Stomach (tissue), 19 donors: ENCODE measurements at places on chromosomes 7 and 10. TPM values are rescaled to one million over a fixed set of nuclear protein-coding genes. Genes with fewer than 3 reads are reported as not detected.

The MMP21 gene
- total RNA-seq = 0.45 TPM

The TSPAN13 gene
- 63.0 TPM for total RNA-seq

The PSMC2 gene
- total RNA-seq = 30.3 TPM

The CALHM2 gene
- total RNA-seq = 6.4 TPM

The SEMA3D gene
- total RNA-seq = 20.9 TPM

The EEPD1 gene
- total RNA-seq = 14.8 TPM

The SLC16A9 gene
- 5.5 TPM for total RNA-seq

The KLF14 gene
- not detected for total RNA-seq

The NFKB2 gene
- total RNA-seq = 84.0 TPM

The SSC4D gene
- 0.37 TPM for total RNA-seq

The IKZF1 gene
- total RNA-seq = 14.0 TPM

The MICALL2 gene
- total RNA-seq = 58.4 TPM

The PLXDC2 gene
- 57.2 TPM for total RNA-seq

The PARD3 gene
- total RNA-seq = 39.7 TPM

GRCh38 chr10:73991884-73992245, 6.1 kb upstream of the VCL start:
- peak; percentile 68 for DNase-seq

GRCh38 chr10:114632869-114633715, 25.0 kb downstream of the ABLIM1 start:
- DNase-seq = peak; percentile 82

- DNase-seq = no peak
Observed at GRCh38 chr7:130463553-130464434, 23.0 kb upstream of the CEP41 start.

DNA sequence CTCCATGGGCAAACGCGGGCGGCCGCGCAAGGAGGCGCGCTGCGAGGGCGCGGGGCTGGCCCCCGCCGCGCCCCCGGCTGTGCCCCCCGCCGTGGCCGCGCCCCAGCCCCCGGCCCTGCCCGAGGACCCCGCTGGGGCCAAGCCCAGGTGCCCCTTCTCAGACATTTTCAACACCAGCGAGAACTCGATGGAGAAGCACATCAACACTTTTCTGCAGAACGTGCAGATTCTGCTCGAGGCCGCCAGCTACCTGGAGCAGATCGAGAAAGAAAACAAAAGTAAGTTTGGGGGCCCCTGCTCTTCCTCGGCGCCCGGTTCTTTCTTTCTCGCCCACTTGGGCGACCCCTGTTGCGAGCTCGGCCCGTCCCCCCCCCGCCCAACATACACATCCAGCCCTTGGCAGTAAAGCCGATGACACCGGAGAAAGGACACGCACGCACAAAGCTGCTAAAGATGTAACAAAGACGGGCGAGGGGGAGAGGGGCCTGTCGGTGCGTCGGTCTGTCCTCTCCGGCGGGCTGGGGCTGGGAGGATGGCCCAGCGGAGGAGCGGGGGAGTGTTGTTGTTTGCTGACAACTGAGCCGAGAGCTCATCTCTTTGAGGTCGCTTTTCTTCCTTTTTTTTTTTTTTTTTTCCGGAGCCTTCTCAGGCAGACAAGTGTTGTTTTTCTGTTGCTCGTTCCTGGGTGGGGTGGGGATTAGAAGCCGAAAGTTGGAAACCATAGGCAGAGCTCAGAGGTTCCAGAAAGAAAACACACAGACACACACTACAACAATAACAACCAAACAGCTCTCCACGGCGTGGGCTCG, 604 bp downstream of the MXI1 start:
- peak; percentile 37 for DNase-seq

- DNase-seq = no peak
Observed at GRCh38 chr10:110419265-110419664, 78.4 kb upstream of the DUSP5 start.

GRCh38 chr10:110794808-110795207, 76.9 kb upstream of the PDCD4 start:
- DNase-seq = no peak

- DNase-seq = no peak
Observed at GRCh38 chr7:153286763-153287162, 527.2 kb downstream of the ACTR3B start.

- DNase-seq = no peak
Observed at GRCh38 chr7:136039577-136040345, 62.6 kb upstream of the MTPN start.

GRCh38 chr10:95447685-95448084, 113.5 kb downstream of the SORBS1 start:
- no peak for DNase-seq

GRCh38 chr7:142438923-142439515, 181.2 kb upstream of the PRSS58 start:
- no peak for DNase-seq

- DNase-seq = no peak
Observed at GRCh38 chr7:81768951-81769778, 682 bp downstream of the HGF start.

DNA sequence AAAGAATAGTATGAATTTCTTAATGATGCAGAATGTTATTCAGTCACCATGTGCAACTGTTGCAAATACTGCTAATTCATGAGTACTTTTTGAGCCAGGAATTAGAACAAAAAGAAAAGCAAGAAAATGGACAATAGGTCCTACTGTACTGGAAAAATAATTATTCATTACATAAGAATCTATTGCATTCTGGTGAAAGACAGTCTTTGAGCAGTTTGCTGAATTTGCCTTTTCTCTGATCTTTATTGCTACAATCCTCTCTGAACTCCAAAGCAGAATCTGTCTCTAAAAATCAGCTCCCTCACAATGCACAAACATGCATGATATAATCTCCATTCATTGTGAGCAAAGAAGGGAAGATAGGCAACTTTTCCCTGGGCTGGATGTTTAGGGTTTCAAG, 12.8 kb downstream of the IFIT2 start:
- no peak for DNase-seq

- no peak for DNase-seq
Observed at GRCh38 chr10:114664127-114664526, 6.1 kb upstream of the ABLIM1 start.

DNA sequence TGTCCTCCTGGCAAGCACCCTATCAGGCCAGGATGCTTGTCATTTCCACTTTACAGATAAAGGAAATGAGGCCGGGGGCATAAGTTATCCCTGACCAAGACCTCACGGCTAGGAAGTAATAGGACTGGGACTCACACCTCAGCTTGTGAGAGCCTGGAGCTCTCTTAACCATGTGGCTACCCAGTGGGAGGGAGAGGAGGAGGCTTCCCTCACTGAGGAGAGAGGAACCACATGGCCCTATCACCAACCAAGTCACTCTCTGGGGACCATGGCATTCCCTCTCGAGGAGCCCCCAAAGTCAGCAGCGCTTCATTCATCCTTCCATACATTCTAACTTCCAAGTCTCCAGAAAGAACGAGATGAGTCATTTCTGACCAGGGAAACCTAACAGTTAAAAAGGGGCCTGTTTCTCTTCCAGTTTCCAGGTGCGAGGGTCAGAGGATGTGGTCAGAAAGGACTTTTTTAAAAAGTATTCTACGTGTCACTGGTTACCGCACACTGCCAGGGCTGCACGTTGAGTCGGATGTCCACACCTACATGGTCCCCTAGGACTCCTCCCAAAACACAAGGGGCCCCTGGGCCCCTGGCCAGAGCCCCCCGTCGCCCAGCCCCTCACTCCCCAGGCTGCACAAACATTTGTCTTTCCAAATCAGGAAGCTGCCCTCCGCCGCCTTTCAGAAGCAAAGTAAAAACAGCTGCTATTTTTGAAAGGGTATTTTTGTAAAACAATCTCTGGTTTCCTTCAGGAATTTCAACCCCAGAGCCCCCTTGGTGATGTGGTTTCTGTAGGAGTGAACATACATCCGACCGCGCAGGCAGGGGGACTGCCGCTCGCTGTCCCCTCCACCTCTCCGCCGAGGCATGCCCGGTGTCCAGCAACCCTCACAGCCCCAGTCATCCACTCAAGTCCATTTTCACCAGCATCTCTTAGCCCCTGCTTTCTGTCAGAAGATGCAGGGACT, 128.2 kb upstream of the CHST15 start:
- peak; percentile 43 for DNase-seq

DNA sequence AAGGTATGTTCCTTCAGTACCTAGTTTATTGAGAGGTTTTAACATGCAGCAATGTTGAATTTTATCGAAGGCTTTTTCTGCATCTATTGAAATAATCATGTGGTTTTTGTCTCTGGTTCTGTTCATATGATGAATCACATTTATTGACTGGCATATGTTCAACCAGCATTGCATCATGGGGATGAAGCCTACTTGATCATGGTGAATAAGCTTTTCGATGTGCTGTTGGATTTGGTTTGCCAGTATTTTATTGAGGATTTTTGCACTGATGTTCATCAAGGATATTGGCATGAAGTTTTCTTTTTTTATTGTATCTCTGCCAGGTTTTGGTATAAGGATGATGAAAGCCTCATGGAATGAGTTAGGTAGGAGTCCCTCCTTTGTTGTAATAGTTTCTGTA, 204.0 kb upstream of the GNAI1 start:
- DNase-seq = no peak

GRCh38 chr10:128414568-128414967, 288.3 kb upstream of the MKI67 start:
- DNase-seq = no peak

GRCh38 chr10:21184984-21185383, 287.9 kb upstream of the NEBL start:
- no peak for DNase-seq

DNA sequence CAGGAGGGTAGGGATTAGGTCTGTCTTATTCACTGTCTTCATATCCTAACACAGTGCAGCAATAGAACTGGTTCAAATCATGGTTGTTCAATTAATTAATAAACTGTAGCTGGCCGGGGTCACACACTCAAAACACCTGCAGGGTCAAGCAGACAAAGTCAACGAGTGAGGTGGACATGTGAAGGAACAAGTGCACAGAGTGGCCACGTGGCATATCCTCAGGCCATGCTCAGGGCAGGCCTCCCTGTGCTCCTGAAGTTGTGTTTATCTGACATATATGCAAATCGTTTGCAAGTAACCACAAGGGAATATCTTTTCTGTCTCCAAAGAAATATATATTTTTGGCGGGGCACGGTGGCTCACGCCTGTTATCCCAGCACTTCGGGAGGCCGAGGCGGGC, 98.5 kb upstream of the ZMIZ1 start:
- no peak for DNase-seq

- DNase-seq = no peak
Observed at GRCh38 chr10:114184276-114184675, 5.1 kb downstream of the TDRD1 start.

GRCh38 chr10:30540276-30540675, 89.3 kb downstream of the LYZL2 start:
- DNase-seq = no peak

- no peak for DNase-seq
Observed at GRCh38 chr10:5557799-5558771, 33.3 kb downstream of the CALML3 start.

DNA sequence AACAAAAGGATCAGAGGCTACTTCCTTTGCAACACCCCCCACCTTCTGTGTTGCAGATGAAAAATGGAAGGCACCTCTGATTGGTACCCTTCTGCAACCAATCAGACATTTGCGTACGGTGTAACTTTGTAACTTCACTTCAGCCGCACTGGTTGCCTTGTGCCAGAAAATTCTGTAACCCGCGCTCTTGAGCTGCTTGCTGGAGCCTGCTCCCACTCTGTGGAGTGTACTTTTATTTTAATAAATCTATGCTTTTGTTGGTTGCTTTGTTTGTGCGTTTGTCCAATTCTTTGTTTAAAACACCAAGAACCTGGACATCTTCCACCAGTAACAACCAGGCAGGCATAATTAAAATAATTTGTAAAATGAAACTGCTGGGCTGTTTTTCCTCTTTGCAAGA, 31.5 kb upstream of the TAX1BP1 start:
- no peak for DNase-seq

DNA sequence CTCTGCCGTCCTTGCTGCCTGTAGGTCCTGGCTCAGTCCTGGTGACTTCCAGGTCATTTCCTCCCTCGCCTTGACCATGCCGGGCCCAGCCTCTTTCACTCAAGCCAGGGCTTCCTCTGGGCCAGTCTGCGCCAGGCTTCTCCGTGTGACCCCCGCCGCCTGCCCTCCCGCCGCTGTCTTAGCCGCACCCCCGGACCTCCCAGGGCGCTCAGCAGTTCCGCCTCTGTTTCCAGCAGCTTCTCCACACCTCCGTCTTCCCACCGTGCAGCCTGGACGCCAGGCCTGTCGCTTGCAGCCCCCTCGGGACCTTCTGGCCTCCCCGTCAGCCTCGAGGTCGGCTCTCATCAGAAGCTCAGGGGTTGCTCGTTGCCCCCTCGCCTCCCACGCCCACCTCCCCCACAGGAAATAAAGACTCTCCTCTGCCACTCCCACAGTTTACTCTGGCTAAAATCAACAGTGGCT, 123.0 kb upstream of the FZD8 start:
- DNase-seq = peak; percentile 62

- peak; percentile 77 for DNase-seq
Observed at GRCh38 chr7:5282543-5283316, at the start of gene SLC29A4. Gene SLC29A4, plus strand, starts transcription at chr7:5282943. Its CDS starts 4,874 bp downstream, at chr7:5287817.

DNA sequence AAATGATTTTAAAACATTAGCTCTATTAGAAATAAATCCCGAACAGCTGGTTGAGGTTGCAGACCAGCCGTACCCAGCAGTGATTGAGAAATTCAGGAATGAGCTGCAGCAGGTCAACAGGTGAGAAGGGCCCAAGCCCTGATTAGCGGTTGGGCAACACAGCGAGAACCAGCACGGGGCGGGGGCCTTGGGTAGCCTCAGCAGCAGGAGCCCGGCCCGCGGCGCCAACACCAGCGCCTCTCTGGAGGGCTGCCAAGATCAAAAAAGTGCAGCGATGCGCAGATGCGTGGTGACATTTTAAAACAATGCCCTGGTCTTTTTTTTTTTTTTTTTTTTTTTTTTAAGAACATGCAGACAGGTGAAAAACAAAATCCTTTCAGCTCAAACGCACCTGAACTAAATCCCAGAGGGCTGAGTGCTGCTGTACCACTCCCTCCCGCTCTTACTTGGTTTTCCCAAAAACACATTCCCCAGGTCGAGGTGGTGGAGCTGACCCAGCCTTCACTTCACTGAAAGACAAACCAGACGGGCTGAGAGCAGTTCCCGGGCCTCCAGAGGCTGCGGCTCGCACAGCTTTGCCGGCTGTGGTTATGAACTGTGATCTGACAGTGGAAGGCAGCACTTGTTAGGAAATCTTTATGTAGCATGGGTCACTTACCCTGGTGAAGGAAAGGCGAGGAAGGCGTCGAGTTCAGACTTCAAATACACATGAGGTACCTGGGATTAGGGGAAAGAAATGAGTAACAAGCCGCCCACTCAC, 579.4 kb downstream of the SDK1 start:
- DNase-seq = peak; percentile 55

DNA sequence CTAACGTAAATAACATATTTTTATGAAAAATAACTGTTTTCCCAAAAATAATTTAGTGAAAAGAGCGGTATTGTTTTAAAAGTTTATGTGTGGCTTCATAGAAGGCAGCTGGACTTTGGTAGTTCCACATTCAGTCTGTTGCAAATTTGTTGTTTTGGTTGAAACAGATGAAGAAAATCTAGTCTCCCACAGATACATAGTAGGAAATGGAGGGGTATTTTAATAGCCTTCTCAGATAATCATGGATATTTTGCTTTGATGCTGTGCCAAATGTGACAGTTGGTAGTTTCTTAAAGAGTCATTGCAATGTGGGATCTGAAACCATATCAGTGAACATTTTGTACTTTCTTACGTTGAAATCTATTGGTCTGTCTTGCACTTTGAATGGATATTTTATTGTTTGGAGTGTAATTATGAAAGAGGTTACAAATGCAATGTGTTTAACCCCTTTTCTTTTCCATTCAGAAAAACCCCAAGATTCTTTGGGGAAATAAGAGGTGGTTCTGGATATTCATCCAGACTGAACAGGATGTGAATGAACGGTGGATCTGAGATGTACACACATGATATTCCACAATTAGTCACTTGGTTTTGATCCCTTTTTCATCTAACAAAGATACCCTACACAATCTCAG, 10.4 kb downstream of the ZNF365 start:
- no peak for DNase-seq

- no peak for DNase-seq
Observed at GRCh38 chr7:76149847-76150691, 51.6 kb upstream of the SRRM3 start.
